ENCODE measurements at places on chromosomes 2 and 18. TPM values are rescaled to one million over a fixed set of nuclear protein-coding genes. Genes with fewer than 3 reads are reported as not detected.

GRCh38 chr2:120552800-120553481 lies 182.7 kb upstream of the GLI2 start:
- H3K4me3 ChIP-seq: no peak overlapping the region
- peak; percentile 85 for DNase-seq
- H3K4me1 ChIP-seq: no peaks in the 10 kb centered on the region

DNA sequence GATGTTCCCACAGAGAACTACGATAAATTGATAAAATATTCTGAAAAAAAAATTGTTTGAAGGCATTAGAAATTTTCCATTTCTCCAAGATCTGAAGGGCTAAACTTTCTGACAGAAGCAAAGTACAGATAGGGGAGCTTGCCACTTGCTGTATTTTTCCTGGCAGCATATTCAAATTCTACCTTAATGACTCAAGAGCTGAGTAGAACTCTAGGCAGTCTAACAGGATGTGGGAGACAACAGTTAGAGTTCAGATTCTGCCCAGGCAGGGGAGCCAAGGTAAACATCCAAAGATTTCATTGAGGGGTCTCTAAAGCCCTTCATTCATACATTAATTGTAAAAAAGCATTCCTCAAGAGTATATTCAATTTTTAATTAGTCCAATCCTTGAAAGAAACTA lies 46.0 kb upstream of the RIT2 start:
- no peaks in the 10 kb centered on the region for H3K36me3 ChIP-seq
- no peak overlapping the region for H3K27ac ChIP-seq

DNA sequence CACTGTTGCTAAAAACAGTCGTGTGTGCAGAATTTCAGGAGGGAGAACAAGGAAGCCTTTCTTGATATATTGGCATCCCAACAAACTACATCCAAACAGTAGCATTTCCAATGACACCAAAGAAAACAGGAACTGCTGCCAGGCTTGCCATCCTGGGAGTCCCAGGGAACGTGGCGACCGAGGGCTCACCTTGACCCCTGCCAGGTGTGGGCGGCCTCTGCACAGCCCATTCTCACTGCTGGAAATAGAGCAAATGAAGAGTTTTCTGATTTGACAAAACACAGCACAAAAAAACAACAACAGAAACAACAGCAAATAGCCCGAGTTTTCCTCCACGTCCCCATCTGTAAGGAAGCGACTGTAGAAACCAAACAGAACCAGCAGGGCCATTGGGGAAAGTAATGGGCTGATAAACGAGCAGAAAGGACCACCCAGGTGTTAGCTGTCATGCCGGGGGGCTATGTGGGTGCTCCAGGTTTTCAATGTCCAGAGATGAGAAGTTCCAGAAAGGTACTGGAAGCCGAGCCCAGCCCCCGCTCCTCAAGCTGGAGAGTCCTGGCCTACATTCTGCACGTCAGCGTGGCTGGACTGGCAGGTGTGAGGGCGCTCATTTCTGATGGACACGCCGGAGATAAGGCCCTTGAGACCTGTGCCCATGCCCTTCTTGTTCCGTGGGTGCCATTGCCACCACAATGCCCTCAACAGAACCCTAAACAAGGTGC lies 80.8 kb downstream of the TWIST2 start:
- H3K36me3 ChIP-seq: no peaks in the 10 kb centered on the region
- no peaks in the 10 kb centered on the region for H3K4me1 ChIP-seq
- no peak for DNase-seq
- H3K4me3 ChIP-seq: no peak overlapping the region
- no peaks in the 10 kb centered on the region for H3K27me3 ChIP-seq
- no peak overlapping the region for H3K27ac ChIP-seq

DNA sequence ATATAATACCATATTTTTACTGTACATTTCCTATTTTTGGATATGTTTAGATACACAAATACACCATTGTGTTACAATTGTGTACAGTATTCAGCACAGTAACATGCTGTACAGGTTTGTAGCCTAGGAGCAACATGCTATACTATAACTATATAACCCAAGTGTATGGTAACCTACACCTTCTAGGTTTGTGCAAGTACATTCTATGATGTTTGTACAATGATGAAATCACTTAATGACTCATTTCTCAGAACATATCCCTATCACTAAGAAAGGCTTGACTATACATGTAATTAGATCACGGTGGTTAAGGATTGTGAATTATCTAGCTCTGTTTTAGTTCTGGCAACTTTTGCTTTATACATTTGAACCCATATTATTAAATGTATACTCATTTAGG lies 31.3 kb downstream of the NPHP1 start:
- H3K4me1 ChIP-seq: no peaks in the 10 kb centered on the region
- no peaks in the 10 kb centered on the region for H3K27me3 ChIP-seq
- H3K4me3 ChIP-seq: no peak overlapping the region
- H3K27ac ChIP-seq: no peak overlapping the region
- no peaks in the 10 kb centered on the region for H3K36me3 ChIP-seq
- no peak for DNase-seq

DNA sequence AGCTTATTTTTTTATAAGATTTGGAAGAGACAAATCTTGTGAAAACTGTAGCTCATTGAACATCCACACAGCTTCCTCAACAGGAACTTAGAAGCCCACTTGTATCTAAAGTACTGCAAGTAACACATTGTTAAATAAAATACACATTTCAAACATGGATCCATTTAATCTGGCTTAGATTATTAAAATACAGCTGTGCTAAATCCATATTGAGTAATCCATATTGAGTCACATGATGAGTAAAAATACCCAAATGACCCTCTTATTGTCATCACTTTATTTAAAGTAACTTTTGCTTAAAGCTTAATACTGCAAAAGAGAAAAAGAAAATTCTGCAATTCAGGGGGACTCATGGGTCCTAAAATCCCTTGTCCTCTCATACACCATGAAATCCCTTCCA lies 133.3 kb downstream of the OSR1 start:
- H3K4me1 ChIP-seq: no peaks in the 10 kb centered on the region
- H3K36me3 ChIP-seq: no peaks in the 10 kb centered on the region
- DNase-seq: no peak

DNA sequence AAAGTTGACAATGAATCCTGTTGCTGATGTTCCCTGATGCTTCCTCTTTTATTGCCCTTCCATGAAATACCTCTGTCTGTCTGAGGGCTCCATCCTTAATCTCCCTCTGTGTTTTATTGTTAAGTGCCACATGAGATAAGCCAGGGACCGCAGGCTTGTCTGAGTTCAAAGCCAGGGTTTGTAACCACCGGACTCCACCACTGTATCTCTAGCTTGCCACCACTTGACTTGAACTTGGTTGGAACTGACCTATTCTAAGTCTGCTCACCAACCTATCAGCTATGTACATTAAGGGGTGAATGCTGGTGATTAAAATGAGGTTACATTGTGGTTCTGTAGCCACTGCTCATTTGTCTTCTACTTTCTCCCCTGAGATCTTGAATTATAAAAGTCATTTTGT lies 328.5 kb upstream of the ZEB2 start:
- H3K4me3 ChIP-seq: no peak overlapping the region
- H3K27ac ChIP-seq: no peak overlapping the region
- no peaks in the 10 kb centered on the region for H3K4me1 ChIP-seq
- DNase-seq: no peak
- H3K36me3 ChIP-seq: no peaks in the 10 kb centered on the region

GRCh38 chr2:7703048-7703447 lies 785.8 kb downstream of the RNF144A start:
- no peaks in the 10 kb centered on the region for H3K4me1 ChIP-seq
- DNase-seq: no peak
- H3K27ac ChIP-seq: no peak overlapping the region
- H3K27me3 ChIP-seq: no peaks in the 10 kb centered on the region

- no peak overlapping the region for H3K4me3 ChIP-seq
- no peaks in the 10 kb centered on the region for H3K36me3 ChIP-seq
- H3K4me1 ChIP-seq: no peaks in the 10 kb centered on the region
Measured at GRCh38 chr2:100017633-100018032, 124.8 kb downstream of the AFF3 start.

GRCh38 chr18:73461780-73462059 lies 593.9 kb upstream of the NETO1 start:
- no peaks in the 10 kb centered on the region for H3K27me3 ChIP-seq
- H3K4me1 ChIP-seq: no peaks in the 10 kb centered on the region
- H3K27ac ChIP-seq: no peak overlapping the region
- H3K4me3 ChIP-seq: no peak overlapping the region
- H3K36me3 ChIP-seq: no peaks in the 10 kb centered on the region

DNA sequence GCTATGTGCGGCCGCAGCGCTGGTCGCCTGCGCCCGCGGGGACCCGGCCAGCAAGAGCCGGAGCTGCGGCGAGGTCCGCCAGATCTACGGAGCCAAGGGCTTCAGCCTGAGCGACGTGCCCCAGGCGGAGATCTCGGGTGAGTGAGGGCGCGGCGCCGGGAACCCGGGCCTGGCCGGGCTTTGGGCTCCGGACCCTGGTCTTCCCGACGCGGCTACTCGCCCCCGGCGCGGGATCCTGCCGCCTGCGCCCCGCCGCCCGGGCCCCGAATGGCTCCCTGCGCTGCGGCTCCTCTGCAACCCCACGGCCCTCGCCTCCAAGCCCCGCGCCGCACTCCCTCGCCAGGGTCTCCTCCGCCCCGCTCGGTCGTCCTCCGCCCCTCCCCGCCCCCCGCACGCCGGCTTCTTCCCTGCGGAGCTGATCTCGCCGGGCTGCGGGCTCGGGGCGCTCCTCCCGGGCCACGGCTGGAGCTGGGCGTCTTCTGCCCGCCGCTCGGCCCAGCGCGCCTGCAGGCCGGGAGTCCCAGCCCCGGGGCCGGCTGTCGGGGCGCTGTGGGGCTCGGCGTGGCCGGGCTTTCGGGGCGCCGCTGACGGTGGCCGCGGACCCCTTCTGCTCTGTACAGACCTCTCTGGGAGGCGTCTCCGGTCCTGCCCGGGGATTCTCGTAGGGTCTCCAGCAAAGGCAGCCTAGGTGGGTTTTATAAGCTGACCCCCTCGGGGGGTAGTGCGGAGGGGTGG lies 652 bp downstream of the GPC1 start:
- peaks cover 16% of the 10 kb centered on the region for H3K4me1 ChIP-seq
- H3K27me3 ChIP-seq: no peaks in the 10 kb centered on the region
- H3K36me3 ChIP-seq: no peaks in the 10 kb centered on the region
- no peak for DNase-seq
- peak overlapping the region; percentile 76 for H3K4me3 ChIP-seq
- peak overlapping the region; percentile 82 for H3K27ac ChIP-seq

DNA sequence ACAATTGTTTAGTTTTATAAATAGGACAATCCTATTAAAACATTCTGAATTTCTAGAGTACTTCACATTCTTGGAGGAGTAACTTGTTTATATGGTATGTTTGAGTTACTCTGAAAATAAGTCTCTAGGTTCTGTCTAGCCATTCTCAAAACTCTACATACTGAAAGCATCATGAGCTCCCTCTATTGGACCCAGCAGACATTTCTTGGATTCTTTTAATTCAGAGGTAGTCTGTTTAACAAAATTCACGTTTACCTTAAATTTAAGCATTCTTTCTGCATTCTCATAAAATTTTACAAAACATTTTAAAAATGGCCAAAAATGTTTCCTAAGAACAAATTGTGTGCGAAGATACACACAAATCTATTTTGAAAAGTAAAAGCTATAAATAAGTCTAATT lies 15.3 kb downstream of the SP9 start:
- H3K4me1 ChIP-seq: no peaks in the 10 kb centered on the region
- no peak overlapping the region for H3K4me3 ChIP-seq
- H3K27ac ChIP-seq: no peak overlapping the region
- H3K27me3 ChIP-seq: no peaks in the 10 kb centered on the region

- no peaks in the 10 kb centered on the region for H3K36me3 ChIP-seq
- H3K27me3 ChIP-seq: no peaks in the 10 kb centered on the region
- no peak overlapping the region for H3K4me3 ChIP-seq
- no peak overlapping the region for H3K27ac ChIP-seq
- H3K4me1 ChIP-seq: no peaks in the 10 kb centered on the region
Measured at GRCh38 chr18:56171848-56172247, 466.5 kb downstream of the TXNL1 start.

GRCh38 chr2:222955008-222955407 lies 94.2 kb downstream of the ACSL3 start:
- no peaks in the 10 kb centered on the region for H3K4me1 ChIP-seq
- H3K27me3 ChIP-seq: no peaks in the 10 kb centered on the region
- no peak for DNase-seq
- H3K36me3 ChIP-seq: no peaks in the 10 kb centered on the region

DNA sequence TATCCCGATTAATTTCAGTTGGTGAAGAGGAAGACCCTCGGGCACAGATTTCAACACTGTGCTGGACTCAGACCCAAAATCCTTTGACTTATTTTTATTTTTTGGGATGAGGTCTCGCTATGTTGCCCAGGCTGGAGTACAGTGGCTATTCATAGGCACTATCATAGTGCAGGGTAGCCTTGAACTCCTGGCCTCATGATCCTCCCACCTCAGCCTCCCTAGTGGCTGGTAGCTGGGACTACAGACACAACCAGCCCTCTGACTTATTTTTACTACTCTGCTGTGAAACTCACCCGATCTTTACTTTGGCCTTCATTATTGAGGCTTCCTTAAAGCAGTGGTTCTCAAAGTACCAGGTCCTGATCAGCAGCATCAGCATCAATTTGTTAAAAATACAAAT lies 18.2 kb upstream of the ADAM17 start:
- no peak for DNase-seq
- no peaks in the 10 kb centered on the region for H3K4me1 ChIP-seq
- H3K4me3 ChIP-seq: no peak overlapping the region
- H3K27ac ChIP-seq: no peak overlapping the region
- H3K27me3 ChIP-seq: no peaks in the 10 kb centered on the region

DNA sequence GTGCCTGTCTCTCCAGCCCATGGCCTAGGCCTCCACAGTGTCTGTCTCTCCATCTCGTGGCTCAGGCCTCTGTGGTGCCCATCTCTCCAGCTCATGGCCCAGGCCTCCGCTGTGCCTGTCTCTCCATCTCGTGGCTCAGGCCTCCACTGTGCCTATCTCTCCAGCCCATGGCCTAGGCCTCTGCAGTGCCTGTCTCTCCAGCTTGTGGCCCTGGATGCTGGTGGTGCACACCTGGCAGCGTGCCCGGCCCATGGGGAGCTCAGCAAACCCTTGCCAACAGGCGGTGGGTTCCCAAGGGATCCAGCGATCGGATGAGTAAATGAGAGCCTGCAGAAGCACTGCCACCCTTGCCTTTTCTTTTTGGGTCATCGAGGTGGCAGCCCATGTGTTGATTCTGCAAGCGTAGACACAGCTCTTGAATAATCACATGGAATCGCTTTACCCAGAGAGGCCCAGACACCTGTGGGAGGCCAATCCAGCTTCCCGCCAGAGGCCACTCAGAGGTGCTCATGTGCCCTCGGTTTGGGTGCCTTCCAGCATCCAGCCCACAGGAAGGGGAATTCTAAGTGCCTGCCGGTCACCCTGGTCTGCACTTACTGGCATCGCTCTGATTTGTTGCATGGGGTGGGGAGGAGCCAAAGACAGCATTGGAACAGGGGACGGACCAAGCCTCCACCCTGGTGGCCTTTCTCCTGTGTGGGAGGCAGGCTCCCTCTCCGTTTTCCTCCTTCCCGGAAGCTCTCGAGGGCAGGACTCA lies 101.8 kb upstream of the HDAC4 start:
- H3K4me3 ChIP-seq: no peak overlapping the region
- H3K27me3 ChIP-seq: no peaks in the 10 kb centered on the region
- no peaks in the 10 kb centered on the region for H3K36me3 ChIP-seq
- H3K27ac ChIP-seq: no peak overlapping the region

GRCh38 chr18:43789234-43790000 lies 512.1 kb upstream of the SYT4 start:
- no peak overlapping the region for H3K27ac ChIP-seq
- H3K4me3 ChIP-seq: no peak overlapping the region
- no peak for DNase-seq
- no peaks in the 10 kb centered on the region for H3K36me3 ChIP-seq

The GKN2 gene
- not detected for total RNA-seq

The WNT10A gene
- 3.6 TPM for total RNA-seq

The RASGRP3 gene
- total RNA-seq: 21.0 TPM

The CFLAR gene
- total RNA-seq: 141 TPM

The DNER gene
- total RNA-seq: 6.0 TPM

The PROM2 gene
- total RNA-seq: 43.4 TPM

The GALNT14 gene
- total RNA-seq: 15.5 TPM

The SERPINB3 gene
- 8.8 TPM for total RNA-seq

The REG1B gene
- not detected for total RNA-seq

The TRIB2 gene
- 72.3 TPM for total RNA-seq

The RNF144A gene
- total RNA-seq: 27.9 TPM

The ZNF804A gene
- 0.80 TPM for total RNA-seq

Data from prostate gland (tissue), 2 donors.